ENCODE measurements at places on chromosomes 7 and 10.
A peak's percentile ranks its signal among the peaks of the same experiment; 100 is the strongest.

DNA sequence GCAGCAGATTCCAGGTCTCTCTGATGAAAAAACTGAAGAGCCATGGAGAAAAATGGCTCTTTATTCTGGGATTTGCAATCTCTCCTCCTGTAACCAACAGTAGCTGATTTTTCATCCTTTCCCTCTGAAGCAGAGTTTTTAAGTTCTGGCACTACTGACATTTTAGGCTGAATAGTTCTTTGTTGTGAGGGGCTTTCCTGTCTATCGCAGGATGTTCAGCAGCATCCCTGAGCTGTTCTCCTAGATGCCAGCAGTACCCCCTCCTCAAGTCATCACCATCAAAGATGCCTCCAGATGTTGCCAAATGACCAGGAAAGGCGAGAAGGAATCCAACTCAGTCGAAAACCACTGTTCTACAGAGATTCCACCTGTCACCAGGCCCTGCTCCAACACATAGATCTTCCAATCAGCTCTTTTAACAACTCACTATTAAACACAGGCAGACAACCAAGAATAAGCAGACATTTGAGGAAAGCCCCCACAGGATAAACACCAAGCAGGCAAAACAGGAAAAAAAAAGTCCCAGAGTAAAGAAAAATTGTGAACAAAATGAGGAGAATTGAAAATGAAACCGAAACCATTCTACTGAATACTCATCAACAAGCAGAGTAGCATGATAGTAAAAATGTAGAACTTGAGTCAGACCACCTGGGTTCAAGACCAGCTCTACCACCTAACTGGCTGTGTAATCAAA lies 124.8 kb downstream of the MPP7 start:
- DNase-seq, result peak; percentile 18

- no peak for DNase-seq
Measured at GRCh38 chr7:1514995-1515401, 10.8 kb upstream of the INTS1 start.

- DNase-seq, result no peak
Measured at GRCh38 chr10:131726967-131727366, 173.8 kb upstream of the PPP2R2D start.

- peak; percentile 64 for DNase-seq
Measured at GRCh38 chr7:150685219-150686029, at the start of gene GIMAP2. Gene GIMAP2 (plus strand): TSS chr7:150685706. CDS start chr7:150687060, 1,354 bp downstream.

- DNase-seq, result no peak
Measured at GRCh38 chr10:21041763-21042458, 144.8 kb upstream of the NEBL start.

Data from DND-41 (cell line).